ENCODE measurements at places on chromosomes 16 and 17.

GRCh38 chr17:7156342-7156940 is 22.7 kb downstream of the ASGR1 start:
- DNase-seq: no peak

GRCh38 chr16:88672776-88673175 is 9.9 kb upstream of the MVD start:
- no peak for DNase-seq

DNA sequence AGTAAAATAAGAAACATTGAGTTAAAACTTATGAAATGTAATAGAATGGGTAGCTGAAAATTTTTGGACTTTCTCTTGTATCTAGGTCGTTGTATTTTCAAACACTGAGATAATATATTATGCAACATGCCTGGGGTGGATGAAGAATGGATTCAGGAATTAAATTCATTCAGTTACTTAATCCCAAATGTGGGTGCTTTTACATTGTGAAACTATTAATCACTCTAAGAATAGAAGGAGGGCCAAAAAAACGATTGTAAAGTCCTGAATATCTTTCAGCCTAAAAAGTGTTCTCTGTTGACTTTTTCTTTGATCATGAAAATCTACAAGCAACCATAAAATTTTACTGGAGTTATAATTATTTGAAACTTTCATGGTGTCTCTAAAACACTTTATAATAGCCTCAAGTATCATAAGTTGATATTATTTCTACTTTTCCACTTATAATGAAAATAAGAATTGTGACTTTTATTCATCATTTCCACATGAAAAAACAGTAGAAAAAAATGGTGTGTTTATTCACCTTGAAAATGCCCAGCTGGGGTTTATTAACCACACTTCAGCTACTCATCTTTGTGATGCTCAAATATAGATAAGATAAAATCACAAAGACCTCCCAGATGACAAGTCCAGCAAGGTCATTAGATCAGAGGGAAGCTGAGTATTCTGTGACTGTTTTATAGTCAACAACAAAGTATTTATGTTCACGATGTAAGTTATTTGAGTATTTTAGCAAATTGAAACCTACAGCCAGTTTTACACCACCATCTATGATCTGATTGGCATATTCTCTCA is 619.9 kb upstream of the SOX9 start:
- no peak for DNase-seq

- no peak for DNase-seq
Measured at GRCh38 chr17:73760439-73760758, 116.2 kb upstream of the SDK2 start.

- no peak for DNase-seq
Measured at GRCh38 chr16:70151941-70152509, 21.6 kb upstream of the CLEC18C start.

GRCh38 chr17:33300241-33300640 is 7.1 kb upstream of the ASIC2 start:
- no peak for DNase-seq

GRCh38 chr17:14197586-14197985 is 39.1 kb downstream of the CDRT15 start:
- peak; percentile 64 for DNase-seq

GRCh38 chr17:42403150-42403549 is 14.9 kb upstream of the STAT3 start:
- peak; percentile 63 for DNase-seq

DNA sequence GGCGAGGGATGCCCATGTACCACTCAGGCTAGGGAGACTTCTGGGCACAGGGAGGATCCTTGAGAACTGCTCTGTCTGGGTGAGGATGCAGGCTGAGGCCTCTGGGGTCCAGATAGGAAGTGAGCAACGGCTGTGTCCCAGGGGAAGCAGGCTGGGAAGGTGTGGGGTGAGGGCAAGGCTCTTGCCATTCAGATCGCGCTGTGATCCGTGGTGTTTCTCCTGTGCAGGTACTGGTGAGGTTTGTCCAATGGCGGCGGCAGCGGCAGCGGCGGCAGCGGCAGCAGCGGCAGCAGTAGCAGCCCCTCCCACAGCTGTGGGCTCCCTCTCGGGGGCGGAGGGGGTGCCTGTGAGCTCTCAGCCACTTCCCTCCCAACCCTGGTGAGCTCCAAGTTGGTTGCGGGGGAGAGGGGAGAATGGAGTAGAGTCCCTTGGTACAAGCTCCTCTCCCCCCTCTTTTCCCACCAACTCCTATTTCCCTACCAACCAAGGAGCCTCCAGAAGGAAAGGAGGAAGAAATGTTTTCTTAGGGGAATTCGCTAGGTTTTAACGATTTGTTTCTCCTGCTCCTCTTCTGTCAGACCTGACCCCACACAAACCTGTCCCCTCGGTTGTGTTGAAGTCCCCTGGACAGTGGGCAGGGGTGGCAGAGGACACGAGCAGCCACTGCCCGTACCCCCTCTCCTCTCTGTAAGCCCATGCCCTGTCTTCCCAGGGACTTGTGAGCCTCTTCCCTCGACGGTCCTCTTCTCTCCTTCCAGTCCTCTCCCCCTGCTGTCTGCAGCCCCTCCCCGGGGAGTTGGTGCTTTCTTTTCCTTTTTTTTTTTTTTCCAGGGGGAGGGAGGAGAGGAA is 1.9 kb upstream of the PRRT2 start:
- DNase-seq: peak; percentile 51

- DNase-seq: no peak
Measured at GRCh38 chr16:23375643-23376042, 73.5 kb downstream of the SCNN1B start.

GRCh38 chr16:66480265-66481080 is 53.4 kb downstream of the BEAN1 start:
- DNase-seq: no peak

GRCh38 chr17:7816926-7817642 is 16.9 kb upstream of the KDM6B start:
- DNase-seq: no peak

DNA sequence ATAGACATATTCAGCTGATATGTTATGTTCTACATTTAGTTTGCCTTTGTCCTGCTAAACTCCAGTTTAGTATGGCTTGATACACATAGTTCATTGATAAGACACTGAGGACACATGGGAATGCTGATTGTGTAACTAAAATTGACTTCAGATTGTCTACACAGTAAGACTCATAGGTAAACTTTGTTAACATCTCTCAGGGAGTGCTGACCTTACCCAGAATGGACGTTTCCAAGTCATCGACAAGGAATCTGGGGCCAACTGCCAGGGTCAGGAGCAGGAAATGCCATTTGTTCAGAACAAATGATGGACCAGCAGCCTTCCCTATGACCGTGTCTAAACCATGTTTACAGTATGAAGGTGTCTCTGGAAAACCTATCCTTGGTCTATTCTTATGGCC is 58.7 kb downstream of the DYNLRB2 start:
- DNase-seq: no peak

GRCh38 chr17:19904924-19905323 is 37.2 kb upstream of the ULK2 start:
- DNase-seq: no peak

GRCh38 chr17:63325808-63326207 is 120.3 kb downstream of the CYB561 start:
- DNase-seq: no peak

- no peak for DNase-seq
Measured at GRCh38 chr16:12296991-12297390, 320.5 kb downstream of the SNX29 start.

DNA sequence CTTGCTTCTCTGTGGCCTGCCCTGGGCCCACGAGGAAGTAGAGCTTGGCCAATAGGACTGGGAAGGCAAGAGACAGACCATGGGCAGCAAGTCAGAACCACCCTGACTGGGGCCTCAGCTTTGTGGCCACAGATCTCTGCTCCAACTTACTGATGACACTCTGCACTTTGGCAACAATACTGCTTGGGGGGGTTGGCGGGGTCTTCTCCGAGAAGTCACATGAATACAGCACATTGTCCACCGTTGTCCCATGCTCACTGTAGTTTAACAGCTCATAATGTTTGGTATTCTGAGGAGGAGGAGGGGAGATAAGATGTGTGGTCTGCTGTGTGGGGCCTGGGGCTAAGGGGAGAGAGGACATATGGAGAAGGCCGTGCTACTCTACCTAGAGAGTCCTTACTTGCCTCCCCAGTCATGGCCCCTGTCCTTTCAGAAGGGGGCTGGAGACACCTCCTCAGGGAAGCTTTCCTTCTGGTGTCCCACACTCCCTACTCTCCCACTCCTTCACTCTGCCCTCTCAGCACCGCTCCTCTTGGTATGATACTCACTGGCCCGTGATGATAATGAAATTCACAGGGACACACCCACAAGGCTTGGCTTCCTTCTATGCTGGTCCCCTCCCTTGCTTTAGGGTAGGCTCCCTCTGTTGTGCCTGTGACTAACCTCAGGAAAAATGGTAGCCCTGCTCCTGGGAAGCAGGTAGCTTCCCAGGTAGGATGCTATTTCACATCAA is 4.0 kb upstream of the DHRS13 start:
- DNase-seq: no peak

DNA sequence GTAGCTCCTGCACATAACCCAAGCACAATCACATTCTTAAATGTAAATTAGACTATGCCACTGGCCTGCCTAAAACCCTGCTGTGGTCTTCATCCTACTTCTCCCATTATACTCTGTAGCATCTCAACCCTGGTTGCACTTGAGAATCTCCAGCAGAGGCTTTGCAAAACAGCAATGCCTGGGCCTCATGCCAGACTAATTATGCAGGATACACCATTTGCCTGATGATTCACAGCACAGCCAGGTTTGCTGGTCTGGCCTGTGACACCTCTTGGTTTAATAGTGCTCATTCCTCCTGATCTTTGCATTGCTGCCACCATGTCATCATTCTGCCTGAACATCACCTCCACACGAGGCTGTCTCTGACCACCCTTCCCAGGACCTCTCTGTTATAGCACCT is 491.9 kb upstream of the TOM1L1 start:
- no peak for DNase-seq

Measured in activated CD4-positive, alpha-beta T cell treated with anti-CD3 and anti-CD28 coated beads, Interleukin-2, amount 50 U/mL, for 48 hours (primary cell).